ENCODE measurements at places on chromosomes 2 and 18.
A peak's percentile ranks its signal among the peaks of the same experiment; 100 is the strongest.

DNA sequence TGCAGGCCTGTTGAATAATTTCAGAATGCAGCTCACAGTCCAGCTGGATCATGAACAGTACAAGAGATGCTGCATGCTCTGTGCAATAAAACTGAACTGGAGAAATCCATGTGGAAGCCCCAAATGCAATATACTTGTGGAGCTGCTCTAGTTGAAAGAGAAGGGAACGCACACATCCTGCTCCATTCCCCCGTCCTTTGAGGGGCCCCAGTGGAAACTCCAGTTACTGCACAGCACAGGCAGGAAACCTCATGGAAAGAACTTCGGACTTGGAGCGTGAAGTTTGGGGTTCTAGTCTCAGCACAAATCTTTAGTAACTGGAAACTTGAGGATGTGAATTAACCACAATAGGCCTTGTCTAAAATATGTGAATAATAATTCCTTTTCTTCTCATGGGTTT is 73.2 kb downstream of the PLA2R1 start:
- ATAC-seq, result no peak

GRCh38 chr2:28637066-28638047 is 114.3 kb upstream of the PPP1CB start:
- no peak for ATAC-seq

- no peak for ATAC-seq
Observed at GRCh38 chr18:70385474-70385873, 96.6 kb downstream of the SOCS6 start.

DNA sequence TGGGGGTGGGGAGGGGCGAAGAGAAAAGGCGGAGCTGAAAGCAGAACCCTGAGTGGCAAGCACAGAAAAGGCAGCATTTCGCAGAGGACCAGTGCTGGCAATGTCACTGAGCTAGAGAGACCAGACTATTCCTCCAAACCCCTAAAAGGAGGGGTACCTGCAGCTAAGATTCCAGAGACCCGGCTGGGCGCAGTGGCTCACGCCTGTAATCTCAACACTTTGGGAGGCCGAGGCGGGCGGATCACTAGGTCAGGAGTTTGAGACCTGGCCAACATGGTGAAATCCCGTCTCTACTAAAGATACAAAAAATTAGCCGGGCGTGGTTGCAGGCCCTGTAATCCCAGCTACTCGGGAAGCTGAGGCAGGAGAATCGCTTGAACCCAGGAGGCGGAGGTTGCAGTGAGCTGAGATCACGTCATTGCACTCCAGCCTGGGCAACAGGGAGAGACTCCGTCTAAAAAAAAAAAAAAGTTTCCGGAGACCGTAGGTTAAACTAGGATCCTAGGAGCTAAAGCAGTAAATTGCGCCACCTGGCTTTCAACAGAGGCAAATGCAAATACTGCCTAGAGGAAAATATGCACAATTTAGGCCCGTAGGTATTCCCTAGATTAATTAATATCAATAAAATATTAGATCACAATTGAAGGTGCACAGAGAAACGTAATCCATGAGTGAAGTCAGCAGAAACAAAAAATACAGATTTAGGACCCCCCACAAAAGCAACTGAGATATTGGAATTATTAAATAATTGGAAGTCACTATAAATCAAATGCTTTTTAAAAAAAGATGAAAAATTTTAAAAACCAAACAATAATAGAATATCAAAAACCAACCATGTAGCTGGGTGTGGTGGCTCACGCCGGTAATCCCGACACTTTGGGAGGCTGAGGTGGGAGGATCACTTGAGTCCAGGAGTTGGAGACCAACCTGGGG is 4.9 kb downstream of the UCN start:
- ATAC-seq, result peak; percentile 52

DNA sequence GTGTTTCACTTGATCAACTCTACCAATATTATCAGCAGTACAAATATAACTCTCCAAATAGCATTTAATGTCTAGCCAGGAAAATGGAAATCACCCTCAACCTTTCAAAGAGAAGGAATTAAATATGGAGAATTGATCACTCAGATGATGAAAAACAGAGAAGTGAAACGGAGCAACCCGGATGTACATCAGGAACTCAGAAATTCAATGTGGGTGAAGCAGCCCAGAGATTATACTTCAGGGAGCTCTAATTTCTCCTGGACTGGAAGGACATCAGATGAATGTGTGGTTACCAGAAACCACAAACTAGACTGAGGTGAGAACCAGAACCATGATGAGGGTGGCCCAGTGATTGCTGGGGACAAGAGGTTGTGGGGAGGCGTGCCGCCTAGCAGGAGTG is 35.5 kb upstream of the COBLL1 start:
- ATAC-seq, result peak; percentile 39

- no peak for ATAC-seq
Observed at GRCh38 chr2:181264441-181264840, 192.7 kb upstream of the ITGA4 start.

DNA sequence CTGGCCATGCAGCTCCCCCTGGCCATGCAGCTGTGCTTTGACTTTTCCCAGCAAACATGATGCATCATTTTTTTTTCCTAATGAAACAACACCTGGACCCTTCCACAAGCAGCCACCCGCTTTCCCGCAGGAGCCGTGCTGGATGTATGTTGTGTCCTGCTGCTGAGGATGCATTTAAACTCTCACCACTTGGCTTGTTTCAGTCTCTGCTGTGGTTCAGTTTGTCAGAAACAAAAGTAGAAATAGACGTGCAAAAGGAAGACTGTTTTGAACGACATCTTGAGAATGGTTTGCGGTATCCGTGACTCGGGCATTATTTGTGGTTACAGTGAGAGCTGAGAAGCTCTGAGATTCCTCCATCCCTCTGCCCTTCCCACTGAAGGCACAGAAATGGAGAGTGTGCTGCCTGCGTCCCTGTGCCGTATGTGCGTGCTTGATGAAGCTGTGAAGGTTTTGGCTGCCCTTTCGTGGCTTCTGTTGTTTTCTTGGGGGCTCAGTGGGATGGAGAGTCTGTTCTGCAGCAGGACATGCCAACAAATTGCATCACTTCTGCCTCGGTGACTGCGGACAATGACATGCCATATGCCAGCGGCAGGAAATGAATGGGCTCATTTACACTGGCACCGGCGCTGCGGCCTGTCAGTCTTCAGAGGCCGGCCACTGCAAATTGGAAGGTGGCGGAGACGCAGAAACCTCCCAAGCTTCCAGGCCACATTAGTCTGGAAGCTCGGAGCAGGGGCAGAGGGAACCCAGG is 417.7 kb upstream of the SALL3 start:
- ATAC-seq, result no peak

DNA sequence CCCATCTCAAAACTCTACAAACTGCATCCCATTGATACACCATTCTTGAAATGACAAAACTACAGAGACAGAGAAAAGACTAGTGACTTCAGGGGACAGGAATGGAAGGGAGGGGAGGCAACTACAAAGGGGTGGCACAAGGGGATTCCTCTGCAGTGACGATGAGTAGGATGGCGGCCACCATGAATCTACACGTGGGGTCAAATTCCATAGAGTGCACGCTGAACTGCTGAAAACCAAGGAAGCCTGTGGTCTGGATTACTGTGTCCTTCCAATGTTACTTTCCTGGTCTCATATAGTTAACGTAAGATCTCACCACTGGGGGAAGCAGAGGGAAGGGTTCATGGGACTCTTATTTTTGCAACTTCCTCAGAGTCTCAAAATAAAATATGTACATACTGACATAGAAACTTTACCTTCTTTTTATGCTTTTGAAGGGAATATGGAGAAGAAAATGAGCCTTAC is 23.6 kb downstream of the COX7A2L start:
- ATAC-seq, result no peak

- no peak for ATAC-seq
Observed at GRCh38 chr2:227095346-227095745, 68.7 kb downstream of the COL4A4 start.

- no peak for ATAC-seq
Observed at GRCh38 chr2:80259292-80259691, 45.3 kb downstream of the LRRTM1 start.

DNA sequence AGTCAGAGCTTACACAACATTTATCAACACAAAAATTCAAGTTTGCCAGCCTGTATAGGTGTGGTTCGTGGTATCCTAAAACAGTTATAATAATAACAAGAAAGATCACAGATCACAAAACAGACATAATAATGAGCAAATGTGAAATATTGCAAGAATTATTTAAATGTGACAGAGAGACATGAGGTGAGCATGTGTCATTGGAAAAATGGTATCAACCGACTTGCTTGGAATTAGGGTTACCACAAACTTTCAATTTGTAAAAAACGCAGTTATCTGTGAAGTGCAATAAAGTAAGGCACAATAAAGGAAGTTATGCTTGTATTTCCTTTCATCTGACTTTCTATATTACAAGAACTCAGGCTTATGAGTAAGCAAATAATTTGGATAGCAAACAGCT is 116.8 kb downstream of the IKZF2 start:
- ATAC-seq, result no peak

- ATAC-seq, result peak; percentile 81
Observed at GRCh38 chr2:218186355-218186766, 19.6 kb upstream of the CXCR1 start.

DNA sequence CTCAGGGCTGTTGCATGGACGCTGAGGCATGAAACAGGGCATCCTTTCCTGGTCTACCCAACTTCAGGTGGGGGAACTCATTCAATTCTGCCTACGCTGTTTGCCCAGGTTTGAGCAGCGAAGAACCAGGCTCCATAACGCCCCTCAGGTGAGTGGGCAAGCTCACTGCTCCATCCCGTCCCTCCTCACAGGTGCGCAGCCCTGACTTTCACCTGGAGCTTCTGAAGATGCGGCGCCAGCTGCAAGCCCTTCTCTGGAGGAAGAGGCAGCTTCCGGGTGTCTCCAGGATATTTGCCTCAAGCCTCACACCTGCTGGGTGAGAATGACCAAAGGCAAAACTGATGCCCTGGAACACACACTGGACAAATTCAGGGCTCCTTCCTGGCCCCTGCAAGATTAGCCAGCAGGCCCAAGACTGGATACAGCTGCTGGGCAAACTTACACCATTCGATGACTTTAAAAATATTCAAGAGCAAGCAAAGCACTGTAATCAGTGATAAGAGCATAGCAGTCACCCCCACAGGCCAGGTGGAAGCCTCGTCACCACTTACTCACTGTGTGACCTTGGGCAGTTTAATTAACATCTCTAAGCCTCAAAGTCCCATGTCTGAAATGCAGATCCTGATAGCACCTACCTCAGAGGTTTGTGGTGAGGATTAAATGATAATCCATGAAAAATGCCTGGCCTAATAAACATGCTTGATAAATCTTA is 97.7 kb downstream of the GYPC start:
- no peak for ATAC-seq

DNA sequence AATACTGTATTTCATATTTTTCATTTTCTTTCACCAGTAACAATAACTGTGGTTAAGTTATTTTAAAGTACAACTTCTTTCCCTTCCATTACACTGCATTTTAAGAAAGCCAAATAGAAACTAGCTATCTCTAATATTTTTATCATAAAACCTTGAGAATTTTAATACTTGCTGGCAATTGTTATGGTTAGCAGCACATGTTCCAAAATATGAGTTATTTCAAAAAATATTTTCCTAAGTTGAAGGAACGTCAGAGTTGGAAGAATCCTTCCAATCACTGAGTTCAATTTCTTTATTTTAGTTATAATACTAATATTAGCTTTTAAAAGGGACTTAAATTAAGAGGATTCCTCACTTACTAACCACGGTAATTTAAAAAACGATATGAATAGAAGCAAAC is 68.4 kb downstream of the SCN9A start:
- ATAC-seq, result no peak

- ATAC-seq, result no peak
Observed at GRCh38 chr2:226660526-226660925, 139.1 kb downstream of the IRS1 start.
